ENCODE measurements at places on chromosomes 7 and 10.

DNA sequence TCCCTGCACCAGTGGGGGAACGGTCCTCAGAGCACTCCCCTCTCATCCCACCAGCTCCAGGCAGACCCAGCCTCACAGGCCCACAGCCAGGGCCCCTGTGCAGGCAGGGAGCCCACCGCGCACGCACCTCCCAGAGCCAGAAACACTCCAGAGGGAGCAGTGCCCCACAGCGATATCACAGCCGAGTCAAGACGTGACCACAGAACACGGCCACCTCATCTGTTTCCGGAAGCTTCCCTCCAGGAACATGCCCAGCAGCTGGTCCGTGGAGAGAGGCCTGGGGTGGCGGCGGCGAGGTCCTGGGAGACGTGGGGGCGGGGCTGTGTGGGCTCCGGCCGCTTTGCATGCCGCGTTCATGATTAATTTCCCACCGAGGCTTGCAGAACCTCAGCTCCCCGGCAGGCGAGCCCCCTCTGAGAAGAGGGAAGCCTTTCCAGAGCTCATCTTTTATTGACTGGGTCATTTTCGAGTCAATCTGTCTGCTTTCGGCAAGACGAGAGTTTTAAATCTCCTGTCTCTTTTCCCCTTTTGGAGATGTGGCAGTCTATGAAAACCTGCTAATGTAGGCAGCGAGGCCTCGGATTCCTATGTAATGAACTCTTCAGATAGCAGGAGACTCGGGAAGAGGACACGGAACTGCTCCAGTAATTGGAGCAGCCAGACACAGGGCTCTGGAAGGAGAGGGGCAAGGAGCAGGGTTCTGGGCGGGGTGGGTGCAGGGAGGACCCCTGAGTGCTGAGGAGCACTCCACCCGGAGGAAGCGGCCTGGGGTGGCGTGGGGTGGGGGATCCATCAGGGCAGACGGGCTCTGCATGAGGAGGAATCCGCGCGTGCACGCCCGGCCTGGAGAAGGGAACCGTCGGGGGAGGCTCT, 242.8 kb downstream of the ELFN1 start:
- peaks cover 22% of the 10 kb centered on the region for H3K36me3 ChIP-seq
- no peak overlapping the region for H3K4me3 ChIP-seq
- H3K27ac ChIP-seq: no peak overlapping the region
- H3K27me3 ChIP-seq: no peaks in the 10 kb centered on the region
- DNase-seq: no peak
- H3K4me1 ChIP-seq: peaks cover 8% of the 10 kb centered on the region

GRCh38 chr10:12235796-12236195, 39.8 kb downstream of the CDC123 start:
- H3K27ac ChIP-seq: no peak overlapping the region
- peaks cover 68% of the 10 kb centered on the region for H3K36me3 ChIP-seq
- no peak for DNase-seq
- H3K27me3 ChIP-seq: no peaks in the 10 kb centered on the region
- H3K4me3 ChIP-seq: no peak overlapping the region

GRCh38 chr7:137633133-137633532, 213.6 kb downstream of the DGKI start:
- no peak overlapping the region for H3K4me3 ChIP-seq
- DNase-seq: no peak
- H3K27me3 ChIP-seq: no peaks in the 10 kb centered on the region

DNA sequence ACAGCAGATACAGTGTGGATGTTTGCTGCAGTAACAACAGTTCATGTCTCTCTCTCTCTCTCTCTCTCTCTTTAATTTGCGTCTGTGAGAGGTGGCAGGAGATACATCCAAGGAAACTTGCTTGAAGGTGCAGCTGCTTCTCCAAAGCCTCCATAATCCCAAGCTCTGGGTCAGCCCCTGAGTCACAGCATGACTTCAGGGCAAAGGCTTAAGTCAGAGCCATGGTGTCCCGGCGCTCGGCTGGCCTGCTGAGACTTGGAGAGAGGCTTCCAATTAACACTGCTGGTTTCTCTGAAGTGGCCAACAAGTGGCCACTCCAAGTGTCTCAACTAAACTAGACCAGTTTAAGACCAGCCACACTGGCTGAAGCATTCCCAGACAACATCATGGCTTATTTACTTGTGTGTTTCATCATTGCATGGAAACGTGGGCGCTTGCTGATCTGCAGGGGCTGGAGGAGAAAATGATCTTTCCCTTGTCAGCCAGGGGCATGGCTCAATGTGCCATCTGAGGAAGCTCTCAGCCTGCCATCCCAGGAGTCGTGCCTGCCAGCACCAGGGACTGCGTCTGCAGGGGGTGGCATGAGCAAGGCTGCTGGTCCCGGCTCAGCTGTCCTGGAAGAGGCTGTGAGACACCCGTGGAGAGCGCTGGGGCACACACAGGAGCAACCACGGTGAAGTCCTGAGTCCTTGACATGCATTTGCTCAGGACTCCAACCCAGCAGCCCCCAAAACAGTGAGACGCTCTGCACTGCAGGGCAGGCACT, 254.2 kb downstream of the COBL start:
- no peaks in the 10 kb centered on the region for H3K4me1 ChIP-seq
- H3K27me3 ChIP-seq: no peaks in the 10 kb centered on the region
- H3K4me3 ChIP-seq: no peak overlapping the region

GRCh38 chr10:98134431-98135221, at the start of gene R3HCC1L:
TSS of gene R3HCC1L (plus strand) at chr10:98134657. CDS start at chr10:98208115, 73,458 bp downstream.
- H3K27ac ChIP-seq: peak within 1 kb of the TSS; percentile 96
- H3K36me3 ChIP-seq: no peaks in the 10 kb centered on the region
- peaks cover 35% of the 10 kb centered on the region for H3K4me1 ChIP-seq
- H3K4me3 ChIP-seq: peak within 1 kb of the TSS; percentile 84

DNA sequence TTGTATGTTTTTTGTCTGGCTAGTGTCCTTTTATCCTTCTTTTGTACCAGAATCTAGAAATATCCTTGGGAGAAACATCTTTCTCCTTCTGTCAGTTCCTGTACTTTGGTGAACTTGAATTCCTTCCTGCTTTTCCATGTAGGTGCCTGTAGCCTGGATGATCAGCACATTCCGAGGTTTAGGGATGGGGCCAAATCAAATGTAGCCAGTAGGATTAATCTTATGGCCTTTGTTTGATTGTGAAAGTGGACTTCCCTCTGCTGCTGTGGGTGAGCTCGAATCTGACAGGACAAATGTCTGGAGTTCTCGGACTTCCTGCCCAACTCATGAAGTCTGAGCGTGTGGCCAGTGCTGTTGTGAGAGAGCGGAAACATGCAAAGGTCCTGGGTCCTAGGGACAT, 33.2 kb upstream of the NAMPT start:
- H3K27ac ChIP-seq: no peak overlapping the region
- DNase-seq: no peak
- H3K27me3 ChIP-seq: peaks cover 11% of the 10 kb centered on the region
- no peaks in the 10 kb centered on the region for H3K4me1 ChIP-seq
- H3K36me3 ChIP-seq: no peaks in the 10 kb centered on the region
- H3K4me3 ChIP-seq: no peak overlapping the region

- peaks cover 18% of the 10 kb centered on the region for H3K4me1 ChIP-seq
- no peak for DNase-seq
- peak overlapping the region; percentile 37 for H3K4me3 ChIP-seq
- no peak overlapping the region for H3K27ac ChIP-seq
These were observed 4.0 kb upstream of the CFAP58 start for GRCh38 chr10:104349623-104350126.

- no peak overlapping the region for H3K27ac ChIP-seq
- H3K4me3 ChIP-seq: no peak overlapping the region
- no peaks in the 10 kb centered on the region for H3K4me1 ChIP-seq
These were observed 198.1 kb downstream of the REEP3 start for GRCh38 chr10:63719226-63719856.

GRCh38 chr7:74355091-74355490, 65.9 kb downstream of the CLIP2 start:
- DNase-seq: no peak
- no peak overlapping the region for H3K4me3 ChIP-seq
- H3K36me3 ChIP-seq: no peaks in the 10 kb centered on the region
- H3K4me1 ChIP-seq: no peaks in the 10 kb centered on the region
- H3K27me3 ChIP-seq: no peaks in the 10 kb centered on the region

GRCh38 chr10:10730471-10731043, 287.1 kb upstream of the CELF2 start:
- no peak overlapping the region for H3K4me3 ChIP-seq
- no peaks in the 10 kb centered on the region for H3K4me1 ChIP-seq
- no peaks in the 10 kb centered on the region for H3K36me3 ChIP-seq
- peaks cover 2% of the 10 kb centered on the region for H3K27me3 ChIP-seq

DNA sequence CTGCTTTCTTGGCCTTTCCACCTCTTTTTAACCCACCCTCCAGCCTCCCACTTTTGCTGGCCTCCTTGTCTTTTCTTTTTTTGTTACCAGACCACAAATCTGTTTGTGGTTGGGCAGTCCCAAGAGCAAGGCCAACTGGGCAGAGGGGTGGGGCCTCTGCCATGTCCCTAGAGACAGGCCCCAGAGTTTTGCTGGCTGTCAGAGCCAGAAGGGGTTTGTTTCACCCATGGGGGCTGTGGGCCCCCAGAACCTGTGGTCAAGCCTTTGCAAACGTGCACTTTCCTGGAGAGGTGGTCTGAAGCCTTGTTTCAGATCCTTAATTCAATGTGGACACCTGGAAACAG, 10.3 kb downstream of the ZMIZ1 start:
- H3K4me3 ChIP-seq: no peak overlapping the region
- H3K36me3 ChIP-seq: no peaks in the 10 kb centered on the region
- DNase-seq: no peak
- no peak overlapping the region for H3K27ac ChIP-seq
- H3K4me1 ChIP-seq: peaks cover 17% of the 10 kb centered on the region

DNA sequence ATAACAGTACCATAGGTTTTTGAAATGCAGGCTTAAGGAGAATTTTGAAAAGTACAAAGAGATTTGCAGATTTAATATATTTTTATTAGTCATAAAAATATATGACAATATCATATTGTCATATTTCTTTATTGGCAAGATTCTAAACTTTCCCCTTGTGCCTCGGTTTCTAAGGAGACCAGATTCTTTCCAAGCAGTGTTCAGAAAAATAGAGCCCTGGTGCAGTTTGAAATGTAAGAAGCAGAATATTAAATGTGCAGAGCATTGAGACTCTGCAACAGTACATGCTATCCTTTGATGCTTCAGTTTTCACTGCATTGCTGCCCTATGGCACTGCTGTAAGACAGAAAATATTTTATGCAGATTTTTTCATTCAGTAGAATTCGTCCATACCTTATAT, 243.2 kb downstream of the CCDC3 start:
- H3K4me1 ChIP-seq: no peaks in the 10 kb centered on the region
- no peak for DNase-seq
- H3K4me3 ChIP-seq: no peak overlapping the region
- H3K27me3 ChIP-seq: no peaks in the 10 kb centered on the region
- H3K27ac ChIP-seq: no peak overlapping the region
- peaks cover 13% of the 10 kb centered on the region for H3K36me3 ChIP-seq

GRCh38 chr7:1030444-1031070, 13.8 kb upstream of the GPR146 start:
- no peaks in the 10 kb centered on the region for H3K36me3 ChIP-seq
- H3K4me3 ChIP-seq: no peak overlapping the region
- DNase-seq: no peak
- no peak overlapping the region for H3K27ac ChIP-seq

DNA sequence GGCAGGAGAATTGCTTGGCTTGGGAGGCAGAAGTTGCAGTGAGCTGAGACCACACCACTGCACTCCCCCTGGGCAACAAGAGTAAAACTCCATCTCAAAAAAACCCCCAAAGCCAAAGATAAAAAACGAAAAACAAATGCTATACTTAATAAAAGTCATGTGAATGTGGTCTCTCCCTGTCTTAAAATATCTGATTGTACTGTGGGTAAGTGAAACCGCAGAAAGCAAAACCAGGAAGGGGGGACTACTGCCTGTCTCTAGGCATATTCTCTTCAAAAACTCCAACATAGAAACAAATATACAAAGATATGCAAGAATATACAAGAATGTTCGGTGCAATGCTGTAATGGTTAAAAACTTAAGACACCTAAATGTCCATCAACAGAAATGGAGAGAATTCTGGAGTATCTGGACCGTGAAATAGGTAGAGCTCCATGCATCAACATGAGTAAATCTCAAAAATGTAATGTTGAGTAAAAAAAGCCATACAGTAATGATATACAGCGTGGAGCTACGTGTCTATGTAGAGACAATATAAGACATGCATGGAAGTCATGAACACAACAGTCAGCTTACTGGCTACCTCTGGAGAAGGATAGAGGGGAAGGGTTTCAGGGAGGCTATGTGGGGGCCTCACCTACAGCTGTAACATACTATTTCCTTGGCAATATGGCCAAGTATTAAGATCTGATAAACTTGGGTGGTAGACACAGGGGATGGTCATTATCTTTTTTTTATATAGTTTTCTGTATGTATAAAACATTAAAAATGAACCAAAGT, 2.1 kb downstream of the ZNF394 start:
- peak overlapping the region; percentile 90 for H3K4me3 ChIP-seq
- H3K4me1 ChIP-seq: peaks cover 33% of the 10 kb centered on the region
- no peak for DNase-seq
- no peaks in the 10 kb centered on the region for H3K27me3 ChIP-seq

- no peak overlapping the region for H3K4me3 ChIP-seq
- H3K36me3 ChIP-seq: no peaks in the 10 kb centered on the region
- H3K27ac ChIP-seq: no peak overlapping the region
- DNase-seq: no peak
- H3K4me1 ChIP-seq: no peaks in the 10 kb centered on the region
These were observed 29.1 kb downstream of the LRRC18 start for GRCh38 chr10:48910548-48910947.

GRCh38 chr7:155581107-155581830, 34.9 kb upstream of the CNPY1 start:
- no peak overlapping the region for H3K27ac ChIP-seq
- no peaks in the 10 kb centered on the region for H3K36me3 ChIP-seq
- H3K27me3 ChIP-seq: peaks cover 3% of the 10 kb centered on the region
- no peaks in the 10 kb centered on the region for H3K4me1 ChIP-seq
- DNase-seq: no peak

- no peak for DNase-seq
- no peak overlapping the region for H3K27ac ChIP-seq
These were observed 76.0 kb downstream of the TMEM270 start for GRCh38 chr7:73936967-73937366.

- DNase-seq: no peak
- H3K27ac ChIP-seq: no peak overlapping the region
- no peaks in the 10 kb centered on the region for H3K4me1 ChIP-seq
- H3K4me3 ChIP-seq: no peak overlapping the region
These were observed 30.4 kb downstream of the STEAP1B start for GRCh38 chr7:22469371-22470143.

GRCh38 chr10:118957443-118957825, 72.1 kb upstream of the NANOS1 start:
- H3K4me1 ChIP-seq: no peaks in the 10 kb centered on the region
- no peak overlapping the region for H3K4me3 ChIP-seq
- H3K27ac ChIP-seq: no peak overlapping the region
- H3K36me3 ChIP-seq: no peaks in the 10 kb centered on the region

All from CD4-positive, CD25-positive, alpha-beta regulatory T cell (primary cell).